Esophagus muscularis mucosa (tissue), 4 donors: ENCODE measurements at places on chromosomes 11 and 22.

GRCh38 chr11:14360976-14361375, 2.0 kb upstream of the RRAS2 start:
- H3K4me3 ChIP-seq, result no peak overlapping the region
- H3K36me3 ChIP-seq, result no peaks in the 10 kb centered on the region
- no peak for DNase-seq
- H3K4me1 ChIP-seq, result peaks cover 8% of the 10 kb centered on the region
- H3K27me3 ChIP-seq, result no peaks in the 10 kb centered on the region

DNA sequence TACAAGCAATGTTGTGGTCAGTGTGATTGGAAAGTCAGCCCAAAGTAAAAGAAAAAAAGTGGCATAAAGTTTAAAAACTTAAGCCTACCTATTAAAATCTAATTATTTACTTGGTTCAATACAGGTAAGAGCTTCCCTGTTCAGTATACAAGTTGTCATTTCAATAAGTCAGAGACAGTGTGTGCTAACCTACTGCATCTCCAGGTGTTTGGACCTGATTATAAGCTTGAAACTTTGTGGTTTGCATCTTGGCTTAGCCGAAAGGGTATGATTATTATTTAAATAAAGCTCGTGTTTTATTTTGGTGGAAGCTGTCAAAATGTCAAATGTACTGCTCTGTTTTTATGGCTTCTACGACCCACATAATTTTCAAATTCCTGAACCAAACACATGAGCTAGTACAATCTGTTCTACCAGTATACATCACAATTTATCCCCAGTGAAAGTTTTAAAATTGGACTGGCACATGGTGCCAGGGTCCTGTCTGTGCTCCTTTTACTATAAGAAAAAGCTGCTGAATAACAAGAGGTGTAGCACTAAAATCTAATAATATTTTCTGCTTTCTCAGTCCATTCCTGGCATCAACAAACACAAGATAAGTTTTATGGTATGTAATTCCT, 103.9 kb upstream of the ANO3 start:
- DNase-seq, result no peak
- no peak overlapping the region for H3K27ac ChIP-seq
- no peaks in the 10 kb centered on the region for H3K27me3 ChIP-seq
- H3K36me3 ChIP-seq, result no peaks in the 10 kb centered on the region
- H3K4me1 ChIP-seq, result peaks cover 17% of the 10 kb centered on the region
- H3K4me3 ChIP-seq, result no peak overlapping the region

DNA sequence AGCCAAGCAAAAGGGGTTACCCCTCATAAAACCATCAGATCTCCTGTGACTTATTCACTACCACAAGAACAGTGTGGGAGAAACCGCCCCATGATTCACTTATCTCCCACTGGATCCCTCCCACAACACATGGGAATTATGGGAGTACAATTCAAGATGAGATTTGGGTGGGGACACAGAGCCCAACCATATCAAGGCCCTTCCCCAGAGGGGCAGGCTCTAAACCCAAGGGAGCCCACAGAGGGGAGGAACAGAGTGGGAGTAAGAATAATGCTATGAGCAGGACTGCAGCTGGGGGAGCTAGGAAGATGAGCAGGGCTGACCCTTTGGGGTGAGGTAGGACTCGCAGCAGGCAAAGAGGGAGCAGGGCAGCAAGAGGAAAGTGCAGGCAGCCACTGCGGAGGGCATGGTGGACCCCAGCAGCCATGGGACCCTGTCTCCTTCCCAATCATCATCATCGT, 59.3 kb downstream of the CD82 start:
- DNase-seq, result peak; percentile 75
- H3K27ac ChIP-seq, result no peak overlapping the region
- H3K4me1 ChIP-seq, result peaks cover 58% of the 10 kb centered on the region
- H3K36me3 ChIP-seq, result no peaks in the 10 kb centered on the region

DNA sequence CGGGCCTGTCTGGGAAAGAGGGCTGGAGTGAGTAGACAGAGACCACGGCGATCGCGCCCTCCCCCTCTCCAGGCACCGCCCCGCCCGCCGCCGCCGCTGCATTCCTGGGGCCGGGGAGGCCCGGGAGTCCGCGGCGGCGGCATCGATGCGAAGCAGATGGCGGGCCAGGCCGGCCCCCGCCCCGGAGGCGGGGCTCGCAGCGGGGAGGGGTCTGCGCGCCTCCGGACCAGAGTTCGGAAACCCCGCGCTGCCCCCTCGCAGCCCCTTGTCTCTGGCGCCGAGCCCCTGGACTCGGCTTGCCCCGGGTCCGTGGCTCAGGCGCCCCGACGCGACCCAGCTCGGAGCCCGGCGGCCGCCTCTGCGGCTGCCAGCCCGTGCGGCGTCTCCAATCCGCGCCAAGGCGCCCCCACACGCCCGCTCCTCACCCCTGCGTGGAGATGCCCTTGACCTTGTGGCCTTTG, 1.3 kb downstream of the SCARF2 start:
- DNase-seq, result no peak
- H3K4me3 ChIP-seq, result peak overlapping the region; percentile 82
- H3K36me3 ChIP-seq, result peaks cover 6% of the 10 kb centered on the region
- peaks cover 60% of the 10 kb centered on the region for H3K4me1 ChIP-seq
- H3K27me3 ChIP-seq, result no peaks in the 10 kb centered on the region

DNA sequence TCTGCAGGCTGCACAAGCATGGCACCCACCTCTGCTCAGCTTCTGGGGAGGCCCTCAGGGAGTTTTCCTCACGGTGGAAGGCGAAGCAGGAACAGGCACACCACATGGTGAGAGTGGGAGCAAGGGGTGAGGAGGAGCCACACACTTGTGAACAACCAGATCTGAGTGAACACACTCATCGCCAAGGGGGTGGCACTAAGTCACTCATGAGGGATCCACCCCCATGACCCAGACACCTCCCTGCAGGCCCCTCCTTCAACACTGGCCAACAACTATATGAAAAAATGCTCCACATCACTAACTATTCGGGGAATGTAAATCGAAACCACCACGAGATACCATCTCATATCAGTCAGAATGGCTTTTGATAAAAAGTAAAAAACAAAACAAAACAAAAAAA, 722 bp upstream of the KRTAP5-2 start:
- H3K36me3 ChIP-seq, result no peaks in the 10 kb centered on the region
- peaks cover 3% of the 10 kb centered on the region for H3K27me3 ChIP-seq
- no peaks in the 10 kb centered on the region for H3K4me1 ChIP-seq
- DNase-seq, result no peak
- no peak overlapping the region for H3K27ac ChIP-seq

- H3K36me3 ChIP-seq, result no peaks in the 10 kb centered on the region
- H3K4me3 ChIP-seq, result no peak overlapping the region
- no peaks in the 10 kb centered on the region for H3K27me3 ChIP-seq
- H3K4me1 ChIP-seq, result peaks cover 51% of the 10 kb centered on the region
Measured at GRCh38 chr11:12824281-12825041, 150.2 kb downstream of the TEAD1 start.

GRCh38 chr22:34973926-34974325, 92.0 kb upstream of the ISX start:
- H3K27me3 ChIP-seq, result no peaks in the 10 kb centered on the region
- DNase-seq, result no peak
- H3K4me3 ChIP-seq, result no peak overlapping the region
- H3K4me1 ChIP-seq, result no peaks in the 10 kb centered on the region
- H3K27ac ChIP-seq, result no peak overlapping the region
- H3K36me3 ChIP-seq, result no peaks in the 10 kb centered on the region

- DNase-seq, result peak; percentile 97
- H3K36me3 ChIP-seq, result no peaks in the 10 kb centered on the region
- H3K27me3 ChIP-seq, result peaks cover 7% of the 10 kb centered on the region
- H3K4me1 ChIP-seq, result peaks cover 77% of the 10 kb centered on the region
Measured at GRCh38 chr11:69638941-69639681, 1.8 kb upstream of the CCND1 start.

DNA sequence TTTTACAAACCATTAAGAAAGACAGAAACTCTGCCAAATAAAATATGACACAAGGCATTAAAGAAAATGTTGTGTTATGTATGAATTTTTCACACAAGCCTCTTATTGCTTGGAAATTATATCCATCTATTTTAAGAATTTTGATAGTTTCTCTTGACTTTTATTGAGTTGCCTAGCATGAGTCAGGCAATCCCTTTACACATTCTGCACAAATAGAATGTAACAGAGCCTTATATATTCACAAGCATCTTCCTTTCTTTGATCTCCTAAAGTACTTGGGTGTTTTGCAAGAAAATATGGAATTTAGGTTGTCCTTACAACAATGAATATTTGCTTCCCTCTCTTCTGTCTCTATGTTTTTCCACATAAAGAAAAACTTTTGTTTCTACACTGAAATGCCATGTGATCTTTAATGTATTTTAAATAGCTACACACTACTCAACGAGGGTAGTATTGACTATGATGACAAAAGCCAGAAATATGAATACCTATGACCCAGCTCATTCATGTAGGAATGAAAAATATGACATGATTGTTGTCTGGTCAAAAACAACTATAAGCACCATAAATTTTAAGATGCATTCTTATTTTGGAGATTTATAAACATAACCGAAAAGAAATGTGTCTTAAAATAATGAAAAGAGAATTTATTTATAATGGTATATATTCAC, 398.8 kb downstream of the GUCY1A2 start:
- H3K4me1 ChIP-seq, result no peaks in the 10 kb centered on the region
- H3K27me3 ChIP-seq, result no peaks in the 10 kb centered on the region
- H3K4me3 ChIP-seq, result no peak overlapping the region
- no peak overlapping the region for H3K27ac ChIP-seq
- DNase-seq, result no peak

DNA sequence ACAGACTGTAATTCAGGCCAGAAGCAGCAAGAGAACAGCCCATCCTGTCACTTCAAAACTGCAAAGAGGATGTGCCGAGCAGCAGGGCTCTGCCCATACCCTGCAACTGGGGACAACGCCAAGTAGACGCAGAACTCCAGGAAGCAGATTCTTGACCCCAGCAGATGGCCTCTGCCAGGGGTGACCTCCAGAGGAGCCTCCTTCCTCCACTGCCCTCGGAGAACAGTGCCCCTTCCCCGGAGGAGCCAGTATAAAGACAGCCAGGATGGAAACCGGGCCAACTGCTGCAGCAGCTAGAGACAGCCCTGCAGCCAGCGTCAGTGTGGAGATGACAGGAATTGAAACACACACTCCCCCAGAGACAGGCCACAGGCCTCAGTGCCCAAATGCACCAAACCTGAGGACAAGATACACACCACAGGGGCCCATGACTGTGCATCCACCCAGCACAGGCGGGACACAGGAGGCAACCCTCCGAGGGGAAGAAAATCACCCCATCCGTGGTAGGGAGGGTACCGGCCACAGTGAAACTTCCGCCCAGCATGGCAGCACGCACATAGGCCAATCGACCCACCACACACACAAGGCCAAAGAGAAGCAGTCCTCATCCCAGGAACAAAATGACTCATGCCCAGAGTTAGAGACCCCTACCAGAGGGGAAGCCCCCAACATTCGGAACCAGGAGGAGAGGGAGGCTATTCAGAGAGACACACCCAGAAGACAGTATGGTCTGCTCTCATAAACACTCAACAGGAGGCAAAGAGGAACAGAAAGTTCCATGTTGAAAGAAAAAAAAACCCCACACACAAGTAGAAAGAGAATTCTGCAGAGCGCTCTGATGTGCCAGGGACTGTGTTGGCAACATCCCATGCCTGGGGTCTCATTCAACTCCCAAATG, 5.6 kb downstream of the AHNAK start:
- H3K4me3 ChIP-seq, result peak overlapping the region; percentile 100
- DNase-seq, result no peak
- peak overlapping the region; percentile 97 for H3K27ac ChIP-seq
- H3K27me3 ChIP-seq, result no peaks in the 10 kb centered on the region

GRCh38 chr11:33640730-33641371, 59.8 kb downstream of the C11orf91 start:
- no peak overlapping the region for H3K4me3 ChIP-seq
- no peaks in the 10 kb centered on the region for H3K4me1 ChIP-seq
- H3K27ac ChIP-seq, result no peak overlapping the region
- peaks cover 15% of the 10 kb centered on the region for H3K27me3 ChIP-seq

GRCh38 chr11:88312628-88313027, 24.9 kb downstream of the CTSC start:
- H3K4me1 ChIP-seq, result no peaks in the 10 kb centered on the region
- H3K27ac ChIP-seq, result no peak overlapping the region
- H3K4me3 ChIP-seq, result no peak overlapping the region
- DNase-seq, result no peak
- H3K36me3 ChIP-seq, result no peaks in the 10 kb centered on the region

DNA sequence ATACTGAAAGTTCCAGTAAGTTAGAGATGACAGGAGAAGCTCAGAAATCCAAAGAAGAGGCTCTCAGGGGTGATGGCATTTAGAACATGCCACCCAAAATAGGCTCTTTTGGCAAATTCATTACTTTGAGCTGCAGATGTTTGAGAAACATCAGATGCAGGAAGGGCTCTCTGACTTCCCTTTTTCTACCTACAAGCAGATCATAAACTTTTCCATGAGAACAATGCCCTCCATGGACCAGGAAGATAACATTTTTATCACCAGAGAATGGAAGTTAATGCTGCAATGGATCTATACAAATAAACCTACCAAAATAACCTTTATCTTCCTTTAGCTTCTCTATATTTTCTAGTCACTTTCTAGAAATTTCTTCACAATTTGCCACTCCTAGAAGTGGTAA, 32.7 kb upstream of the FAR1 start:
- DNase-seq, result no peak
- no peaks in the 10 kb centered on the region for H3K36me3 ChIP-seq
- no peaks in the 10 kb centered on the region for H3K4me1 ChIP-seq
- no peak overlapping the region for H3K27ac ChIP-seq
- H3K4me3 ChIP-seq, result no peak overlapping the region

GRCh38 chr11:46120346-46121300, 631 bp downstream of the PHF21A start:
- peaks cover 47% of the 10 kb centered on the region for H3K4me1 ChIP-seq
- no peaks in the 10 kb centered on the region for H3K27me3 ChIP-seq
- DNase-seq, result no peak
- H3K36me3 ChIP-seq, result no peaks in the 10 kb centered on the region
- H3K4me3 ChIP-seq, result peak overlapping the region; percentile 93

- no peaks in the 10 kb centered on the region for H3K27me3 ChIP-seq
- no peaks in the 10 kb centered on the region for H3K4me1 ChIP-seq
- no peak overlapping the region for H3K4me3 ChIP-seq
- no peak overlapping the region for H3K27ac ChIP-seq
- no peaks in the 10 kb centered on the region for H3K36me3 ChIP-seq
- no peak for DNase-seq
Measured at GRCh38 chr11:40029391-40029790, 1430.1 kb downstream of the LRRC4C start.

GRCh38 chr22:29125844-29126243, 53.0 kb downstream of the KREMEN1 start:
- H3K4me1 ChIP-seq, result no peaks in the 10 kb centered on the region
- no peak overlapping the region for H3K27ac ChIP-seq
- no peak overlapping the region for H3K4me3 ChIP-seq
- no peaks in the 10 kb centered on the region for H3K27me3 ChIP-seq

- no peak overlapping the region for H3K4me3 ChIP-seq
- no peak overlapping the region for H3K27ac ChIP-seq
- DNase-seq, result no peak
- H3K4me1 ChIP-seq, result no peaks in the 10 kb centered on the region
Measured at GRCh38 chr11:115802641-115803040, 298.4 kb upstream of the CADM1 start.
